ENCODE measurements at places on chromosomes 5 and 9.
A peak's percentile ranks its signal among the peaks of the same experiment; 100 is the strongest.

DNA sequence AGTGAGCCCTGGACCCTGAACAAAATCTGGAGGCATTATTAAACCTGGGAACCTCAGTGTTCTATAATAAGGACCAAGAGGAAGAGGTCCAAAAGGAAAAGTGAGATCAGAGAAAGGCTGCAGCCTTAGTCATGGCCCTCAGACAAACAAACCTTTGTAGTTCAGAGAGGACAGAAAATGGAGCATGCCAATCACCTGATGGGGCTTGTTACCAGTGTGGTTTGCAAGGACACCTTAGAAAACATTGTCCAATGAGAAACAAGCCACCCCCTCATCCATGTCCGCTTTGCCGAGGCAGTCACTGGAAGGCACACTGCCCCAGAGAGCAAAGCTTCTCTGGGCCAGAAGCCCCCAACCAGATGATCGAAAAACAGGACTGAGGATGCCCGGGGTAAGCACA is 254.8 kb downstream of the CDH10 start:
- DNase-seq: no peak

DNA sequence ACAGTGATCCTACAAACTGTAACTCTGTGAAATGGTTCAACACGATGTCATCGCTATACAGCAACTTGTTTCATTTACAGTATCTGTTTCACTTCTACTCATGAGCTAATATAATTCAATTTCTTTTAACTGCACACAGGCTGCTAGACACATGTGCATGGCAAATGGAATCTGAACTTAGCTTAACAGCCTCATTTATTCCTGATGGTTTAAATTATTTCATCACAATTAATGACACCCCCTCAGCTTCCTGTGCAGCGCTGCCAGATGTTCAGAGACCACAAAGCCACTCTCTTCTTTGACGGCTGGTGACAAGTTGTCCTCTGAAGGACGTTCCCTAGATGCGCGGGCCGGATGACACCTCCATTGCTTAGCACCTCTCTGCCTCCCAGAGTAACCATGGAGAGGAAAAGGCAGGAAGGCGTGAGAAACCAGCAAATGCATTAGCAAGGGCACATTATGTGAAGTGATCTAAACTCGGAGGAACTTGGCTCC is 191.1 kb downstream of the BNC2 start:
- DNase-seq: peak; percentile 73

DNA sequence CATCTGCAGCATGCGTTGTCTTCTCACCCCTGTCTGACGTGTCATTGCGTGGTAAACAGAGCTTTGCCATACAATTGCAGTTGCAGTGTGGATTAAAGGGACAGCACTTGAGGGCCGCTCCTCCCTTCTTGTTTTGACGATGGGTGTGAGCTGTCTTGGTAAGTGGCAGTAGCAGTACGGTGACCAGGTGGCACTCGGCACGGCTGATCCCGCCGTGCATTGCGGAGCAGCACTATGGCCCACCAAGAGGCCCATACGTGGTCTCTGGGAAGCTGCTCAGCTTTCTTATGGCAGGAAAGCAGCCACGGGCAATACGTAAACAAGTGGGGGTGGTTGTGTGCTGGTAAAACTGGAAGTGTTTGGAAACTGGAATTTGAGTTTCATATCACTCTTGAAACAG is 25.1 kb downstream of the EHMT1 start:
- no peak for DNase-seq

GRCh38 chr5:116075191-116075831 is 9.5 kb upstream of the COMMD10 start:
- DNase-seq: peak; percentile 45

- DNase-seq: no peak
Observed at GRCh38 chr5:68352166-68352565, 136.6 kb downstream of the PIK3R1 start.

DNA sequence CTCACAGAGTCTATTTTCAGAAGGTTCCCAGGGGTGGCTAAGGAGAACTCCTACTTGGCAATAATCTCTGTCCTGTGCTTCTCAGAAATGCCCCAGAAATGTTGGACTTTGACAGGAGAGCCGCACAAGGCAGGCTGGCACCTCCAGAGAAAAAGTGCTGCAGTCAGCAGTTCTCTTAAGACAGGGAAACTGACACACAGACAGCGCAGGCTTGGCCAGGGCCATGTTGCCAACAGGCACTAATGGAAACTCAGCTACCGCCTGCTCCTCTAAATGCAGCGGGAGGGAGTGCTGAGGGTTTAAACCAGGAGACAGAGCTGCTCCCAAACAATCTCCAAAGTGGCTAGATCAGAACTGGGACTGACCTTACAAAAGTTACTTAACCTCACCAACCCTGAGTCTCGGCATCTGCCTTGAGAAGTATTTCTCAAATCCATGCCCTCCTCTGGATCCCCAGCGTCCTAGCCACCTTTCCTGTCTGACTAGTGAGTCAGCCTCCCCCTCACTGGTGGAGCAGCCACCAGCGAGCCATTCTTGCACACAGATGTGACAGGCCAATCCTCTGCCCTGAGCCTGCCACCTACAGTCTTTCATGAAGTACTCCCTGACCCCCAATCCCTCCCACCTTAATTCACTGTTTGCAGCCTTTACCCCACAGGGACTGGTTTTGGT is 186.4 kb downstream of the CDK5RAP2 start:
- DNase-seq: peak; percentile 64

DNA sequence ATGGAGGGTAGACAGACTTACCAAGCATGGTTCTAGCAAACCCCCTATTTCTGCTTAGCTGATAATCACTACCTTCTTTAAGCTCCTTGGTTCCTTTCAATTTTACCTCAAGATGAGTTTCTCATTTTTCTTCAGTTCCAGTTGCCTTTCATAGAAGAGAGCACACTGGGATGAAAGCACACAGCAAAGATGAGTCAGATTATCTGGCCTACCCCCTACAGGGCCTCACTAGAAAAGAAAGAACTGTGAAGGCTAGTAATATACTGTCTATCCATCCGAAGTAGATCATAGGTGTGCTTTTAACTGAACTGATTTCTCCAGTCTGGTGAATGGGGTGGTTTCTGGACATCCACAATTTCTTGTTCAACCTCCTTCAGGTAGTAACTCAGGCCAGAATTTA is 122.5 kb downstream of the TRPM3 start:
- peak; percentile 44 for DNase-seq

DNA sequence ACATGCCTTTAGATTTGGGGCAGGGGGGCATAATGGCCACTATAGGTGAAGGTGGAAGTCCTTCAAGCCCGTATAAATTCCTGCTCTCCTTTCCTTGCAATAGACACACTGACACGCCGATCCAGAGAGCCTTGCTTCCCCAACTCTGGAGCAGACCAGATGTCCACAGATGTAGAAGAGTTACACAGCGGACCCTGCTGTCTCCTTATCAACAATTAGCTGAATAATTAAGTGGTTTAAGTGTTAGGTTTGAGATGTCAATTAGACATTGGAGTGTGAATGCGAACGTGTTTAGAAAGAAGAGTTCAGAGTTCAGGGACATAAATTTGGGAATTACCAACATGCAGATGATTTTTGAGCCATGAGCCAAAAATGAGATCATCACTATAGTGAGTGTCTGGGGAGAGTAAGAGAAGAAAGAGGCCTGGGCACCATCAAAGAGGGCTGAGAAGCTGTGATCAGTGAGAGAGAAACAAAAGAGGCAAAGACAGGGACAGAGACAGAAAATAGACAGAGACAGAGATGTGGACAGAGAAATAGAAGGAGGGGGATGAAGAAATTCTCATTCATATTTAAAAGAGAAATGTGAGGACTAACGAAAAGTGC is 734.4 kb upstream of the ADAMTS16 start:
- no peak for DNase-seq

DNA sequence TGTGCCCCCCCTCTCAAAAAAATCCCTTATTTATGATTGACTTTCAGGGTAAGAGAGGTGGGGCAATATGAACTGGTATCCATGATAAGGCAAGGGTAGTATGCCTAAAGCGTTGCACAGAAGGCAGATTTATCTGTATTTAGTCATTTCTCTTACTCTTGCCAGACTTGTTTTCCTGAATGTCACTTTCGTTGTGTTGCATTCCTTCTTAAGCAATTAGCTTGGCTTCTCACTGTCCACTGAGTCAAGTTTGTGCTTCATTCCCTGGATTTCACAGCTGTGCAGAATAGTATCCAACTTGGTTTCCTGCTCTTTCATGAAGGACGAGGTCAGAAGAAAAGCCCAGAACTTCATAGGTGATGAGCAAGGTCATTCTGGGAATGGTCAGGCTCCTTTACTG is 301.5 kb upstream of the ACTBL2 start:
- DNase-seq: peak; percentile 14

Data from fibroblast of mammary gland (primary cell).